ENCODE measurements at places on chromosomes 4 and X. TPM values are rescaled to one million over a fixed set of nuclear protein-coding genes. Genes with fewer than 3 reads are reported as not detected.

DNA sequence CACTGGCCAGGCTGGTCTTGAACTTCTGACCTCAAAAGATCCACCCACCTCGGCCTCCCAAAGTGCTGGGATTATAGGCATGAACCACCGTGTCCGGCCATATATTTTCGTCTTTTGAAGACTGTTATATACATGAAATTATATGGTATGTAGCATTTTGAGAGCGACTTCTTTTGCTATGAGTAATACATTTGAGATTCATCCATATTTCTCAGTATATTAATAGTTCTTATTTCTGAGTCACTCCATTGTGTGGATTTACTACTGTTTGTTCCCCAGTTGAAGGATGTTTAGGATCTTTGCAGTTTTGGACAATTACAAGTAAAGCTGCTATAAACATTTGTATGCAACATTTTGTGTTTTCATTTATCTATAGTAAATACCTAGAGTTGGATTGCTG lies 34.9 kb downstream of the GNL3L start:
- no peak overlapping the region for H3K27ac ChIP-seq
- H3K4me3 ChIP-seq = no peak overlapping the region
- no peaks in the 10 kb centered on the region for H3K36me3 ChIP-seq
- no peak for DNase-seq
- no peaks in the 10 kb centered on the region for H3K27me3 ChIP-seq
- no peaks in the 10 kb centered on the region for H3K4me1 ChIP-seq

- no peaks in the 10 kb centered on the region for H3K4me1 ChIP-seq
- no peaks in the 10 kb centered on the region for H3K36me3 ChIP-seq
- H3K27me3 ChIP-seq = no peaks in the 10 kb centered on the region
- H3K27ac ChIP-seq = no peak overlapping the region
- H3K4me3 ChIP-seq = no peak overlapping the region
Observed at GRCh38 chrX:72366701-72367454, 61.2 kb upstream of the CITED1 start.

The DDX60 gene
- total RNA-seq = 17.4 TPM

The PABPC1L2B gene
- total RNA-seq = not detected

The TCEAL6 gene
- 13.6 TPM for total RNA-seq

GRCh38 chr4:11111876-11112275 lies 316.8 kb downstream of the HS3ST1 start:
- H3K27me3 ChIP-seq = no peaks in the 10 kb centered on the region
- H3K36me3 ChIP-seq = peaks cover 3% of the 10 kb centered on the region
- no peak overlapping the region for H3K27ac ChIP-seq
- no peak overlapping the region for H3K4me3 ChIP-seq
- no peak for DNase-seq

DNA sequence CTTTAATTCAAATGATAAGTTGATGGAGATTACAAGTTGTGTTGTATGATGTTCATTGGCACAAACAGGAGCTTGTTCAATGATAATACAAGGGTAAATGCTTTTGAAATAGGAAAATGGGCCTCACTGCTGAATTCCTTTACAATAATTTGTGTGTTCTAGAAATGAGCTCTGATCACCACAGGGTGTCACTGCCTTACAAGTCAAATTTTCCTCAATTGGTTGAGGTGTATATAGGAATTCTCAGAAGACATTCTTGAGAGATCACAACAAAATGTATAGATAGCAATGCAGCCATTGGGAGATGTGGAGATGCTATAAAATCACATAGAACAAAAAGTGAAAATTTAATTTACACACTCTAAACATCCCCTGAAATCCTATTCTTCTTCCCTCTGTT lies 49.6 kb downstream of the KLF8 start:
- no peak overlapping the region for H3K27ac ChIP-seq
- no peaks in the 10 kb centered on the region for H3K27me3 ChIP-seq
- H3K4me1 ChIP-seq = no peaks in the 10 kb centered on the region
- no peaks in the 10 kb centered on the region for H3K36me3 ChIP-seq
- no peak overlapping the region for H3K4me3 ChIP-seq

DNA sequence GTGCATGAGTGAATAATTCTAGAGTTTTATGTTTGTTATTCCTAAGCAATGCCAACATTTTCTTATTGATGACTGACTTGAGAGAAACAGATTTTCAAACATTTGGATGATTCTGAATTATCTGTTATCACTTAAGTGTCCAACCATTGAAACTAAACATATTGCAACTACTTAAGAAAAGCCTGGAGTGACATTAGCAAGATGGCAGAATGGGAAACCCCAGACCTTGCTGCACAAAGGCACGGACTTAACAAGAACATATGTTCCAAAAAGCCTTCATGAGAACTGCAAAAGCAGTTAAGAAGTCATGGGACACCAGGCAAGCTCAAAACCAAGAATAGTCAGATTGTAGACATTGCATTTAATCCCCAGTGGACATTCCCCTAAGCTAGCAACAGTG lies 215.1 kb downstream of the DCHS2 start:
- no peaks in the 10 kb centered on the region for H3K27me3 ChIP-seq
- H3K27ac ChIP-seq = no peak overlapping the region
- no peak for DNase-seq
- H3K4me1 ChIP-seq = no peaks in the 10 kb centered on the region
- H3K4me3 ChIP-seq = no peak overlapping the region

- H3K27ac ChIP-seq = peak overlapping the region; percentile 78
- peak overlapping the region; percentile 26 for H3K4me3 ChIP-seq
- no peaks in the 10 kb centered on the region for H3K36me3 ChIP-seq
- H3K27me3 ChIP-seq = no peaks in the 10 kb centered on the region
Observed at GRCh38 chr4:113293674-113294073, 244.2 kb downstream of the ANK2 start.

DNA sequence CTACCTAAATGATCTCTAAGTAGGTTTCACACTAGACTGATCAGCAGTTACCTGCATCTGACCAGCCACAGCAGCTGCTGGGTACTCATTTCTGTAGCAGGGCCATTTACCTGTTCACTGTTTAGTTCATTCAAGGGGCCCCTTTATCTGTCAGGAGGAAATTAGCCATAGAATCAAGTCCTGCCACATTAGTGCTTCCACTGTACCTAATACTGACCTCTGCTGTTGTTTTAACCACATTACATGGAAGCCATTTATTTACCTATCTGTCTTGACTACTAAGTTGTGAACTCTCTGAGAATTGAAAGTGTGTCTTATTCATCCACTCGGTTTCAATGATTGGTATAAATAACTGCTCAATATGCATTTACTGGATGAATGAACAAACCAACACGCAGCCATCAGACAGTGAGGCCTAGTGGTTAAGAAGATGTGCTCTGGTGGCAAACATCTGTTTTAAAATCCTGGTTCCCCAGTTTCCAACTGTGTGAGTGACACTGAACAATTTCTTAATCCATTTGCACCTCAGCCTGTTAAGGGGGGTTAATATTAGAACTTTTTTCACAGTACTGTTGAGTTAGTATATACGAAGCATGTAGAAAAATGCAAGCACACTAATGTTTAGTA lies 30.0 kb upstream of the ANXA5 start:
- DNase-seq = no peak
- H3K27ac ChIP-seq = no peak overlapping the region
- H3K27me3 ChIP-seq = no peaks in the 10 kb centered on the region
- H3K4me1 ChIP-seq = no peaks in the 10 kb centered on the region
